Fibroblast of lung (primary cell): ENCODE measurements at places on chromosomes 2 and 18. TPM values are rescaled to one million over a fixed set of nuclear protein-coding genes. Genes with fewer than 3 reads are reported as not detected.

The GAL3ST2 gene
- 0.17 TPM in 1 of 2 replicates, not detected in the other for total RNA-seq

The TMEM131 gene
- 18.7 and 32.4 TPM in 2 replicates for total RNA-seq

The C2orf80 gene
- not detected in 2 replicates for total RNA-seq

The NXPH2 gene
- total RNA-seq: not detected in 2 replicates

The PDCD1 gene
- total RNA-seq: not detected in 2 replicates

The OTX1 gene
- total RNA-seq: 0.17 TPM in 1 of 2 replicates, not detected in the other

GRCh38 chr2:203835892-203836800 lies 31.4 kb upstream of the CTLA4 start:
- DNase-seq: no peak

- DNase-seq: no peak
Measured at GRCh38 chr2:111155610-111156009, 34.9 kb downstream of the BCL2L11 start.

DNA sequence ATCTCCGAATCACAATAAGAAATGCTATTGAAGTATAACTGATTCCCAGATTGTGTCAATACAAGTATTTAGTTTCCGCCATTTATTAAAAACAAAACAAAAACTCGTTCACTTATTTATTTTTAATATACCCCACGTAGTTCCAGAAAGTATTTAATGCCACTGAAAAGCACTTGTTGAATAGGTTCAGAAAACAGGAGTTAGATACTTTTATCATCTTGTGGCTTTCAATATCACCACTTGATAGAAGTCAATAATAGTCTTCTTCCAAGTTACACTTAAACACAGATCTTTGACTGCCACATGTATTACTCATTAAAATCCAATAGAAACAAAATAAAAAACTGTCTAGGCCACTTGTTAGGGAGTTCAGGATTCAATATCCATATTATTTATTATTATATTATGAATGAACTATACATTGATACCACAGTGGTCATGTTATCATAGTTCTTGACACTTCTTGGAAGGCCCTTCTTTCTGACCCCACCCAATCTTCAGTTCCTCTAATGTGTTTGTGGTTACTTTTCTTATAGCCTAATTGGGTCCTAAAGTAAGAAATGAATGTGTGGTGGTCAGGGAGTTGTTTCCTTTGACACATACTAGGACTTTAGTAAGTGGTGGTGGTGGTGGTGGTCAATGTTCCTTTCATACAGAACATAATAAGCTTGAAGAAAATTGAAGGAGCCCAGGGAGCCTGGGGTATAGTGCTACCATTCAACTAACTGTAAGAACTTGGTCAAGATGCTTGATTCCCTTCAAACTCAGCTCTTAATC lies 221.3 kb upstream of the ITGA4 start:
- no peak for DNase-seq

GRCh38 chr18:13239171-13239956 lies 20.8 kb downstream of the LDLRAD4 start:
- DNase-seq: no peak
